Tongue (tissue), 3 donors: ENCODE measurements at places on chromosomes 2 and 18. TPM values are rescaled to one million over a fixed set of nuclear protein-coding genes. Genes with fewer than 3 reads are reported as not detected.

The GATA6 gene
- total RNA-seq, result 2.2 TPM

The PDE1A gene
- 6.2 TPM for total RNA-seq

DNA sequence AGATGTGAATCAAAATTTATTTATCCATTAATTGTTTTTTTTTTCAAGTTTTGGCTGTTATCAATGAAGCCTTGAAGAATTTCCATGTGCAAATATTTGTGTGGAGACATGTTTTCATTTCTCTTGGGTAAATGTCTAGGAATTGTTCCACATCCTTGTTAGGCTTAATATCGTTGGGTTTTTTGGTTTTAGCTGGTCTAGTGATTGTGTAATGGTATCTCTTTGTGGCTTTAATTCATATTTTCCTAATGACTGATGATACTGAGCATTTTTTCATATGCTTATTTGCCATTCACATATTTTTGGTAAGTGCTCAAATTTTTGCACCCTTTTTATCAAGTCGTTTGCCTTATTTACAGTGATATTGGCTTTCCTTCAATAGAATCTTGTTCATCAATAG, 250.3 kb upstream of the EPHA4 start:
- no peak for DNase-seq

DNA sequence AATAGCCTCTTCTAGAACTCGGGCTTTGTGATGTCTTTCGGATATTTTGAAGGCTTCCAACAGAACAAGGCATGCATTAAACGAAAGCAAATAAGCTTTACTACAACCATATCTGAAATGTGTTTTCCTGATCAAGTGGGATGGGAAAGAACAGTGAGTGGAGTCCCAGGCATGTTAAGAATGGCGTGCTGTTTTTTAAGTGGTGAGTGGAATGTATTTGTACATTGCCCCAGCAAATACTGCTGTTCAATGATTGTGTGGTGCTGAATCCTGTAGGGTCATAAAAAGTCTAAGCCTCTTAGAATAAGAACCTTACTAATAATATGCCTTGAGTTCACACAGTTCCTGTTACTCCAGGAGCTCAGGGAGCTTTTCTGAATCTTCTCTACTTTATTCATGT, 52.5 kb downstream of the POMC start:
- DNase-seq, result no peak

- DNase-seq, result peak; percentile 57
These were observed 111.0 kb upstream of the SALL3 start for GRCh38 chr18:78868330-78869316.

GRCh38 chr2:240856151-240856980, 12.3 kb upstream of the AGXT start:
- DNase-seq, result no peak
